ENCODE measurements at places on chromosomes 2 and 18.

GRCh38 chr2:8525582-8526402, 156.1 kb upstream of the ID2 start:
- no peak for DNase-seq

GRCh38 chr2:197435598-197436420, 981 bp upstream of the SF3B1 start:
- DNase-seq, result no peak

GRCh38 chr2:41413813-41414485, 633.9 kb upstream of the PKDCC start:
- no peak for DNase-seq

- DNase-seq, result no peak
Observed at GRCh38 chr2:226031647-226032501, 632.4 kb downstream of the NYAP2 start.

- DNase-seq, result no peak
Observed at GRCh38 chr2:74471332-74472065, 981 bp downstream of the MRPL53 start.

DNA sequence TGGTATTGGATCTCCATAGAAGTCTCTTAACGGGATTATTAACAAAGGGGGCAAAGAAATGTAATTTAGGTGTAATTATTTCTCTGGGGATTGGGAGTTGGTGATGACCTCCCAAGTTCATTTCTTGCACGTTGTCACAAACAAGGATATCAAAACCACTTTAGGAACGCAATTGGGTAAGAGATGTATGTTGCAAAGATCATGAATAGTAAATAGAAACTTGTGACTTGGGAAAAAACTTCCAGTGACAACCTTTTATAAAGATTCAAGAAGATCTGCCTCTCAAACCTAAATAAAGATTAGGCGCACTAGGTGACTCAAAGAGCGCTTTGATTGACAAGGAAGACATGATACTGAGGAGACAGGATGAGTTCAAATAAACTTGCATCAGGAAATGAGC, 127.8 kb upstream of the TRIB2 start:
- DNase-seq, result no peak

- no peak for DNase-seq
Observed at GRCh38 chr2:186757009-186757408, 63.1 kb downstream of the FAM171B start.

DNA sequence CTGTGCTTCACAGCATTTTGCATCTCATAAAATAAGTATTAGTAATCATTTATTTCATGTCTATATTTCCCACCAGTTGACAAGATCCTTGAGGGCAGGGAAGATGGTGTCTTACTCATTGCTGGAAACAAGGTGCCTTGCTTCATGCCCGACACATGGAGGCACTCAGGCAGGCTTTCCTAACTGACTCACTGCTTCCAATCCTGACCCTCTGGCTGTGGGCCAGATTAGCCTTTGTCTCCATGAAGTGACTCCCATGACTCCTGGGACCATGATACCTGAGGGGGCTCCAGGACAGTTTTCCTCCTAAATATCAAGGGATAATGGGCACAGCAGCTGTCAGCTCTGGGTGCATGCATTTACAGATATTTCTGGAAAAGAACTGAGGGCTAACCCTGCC, 275.1 kb downstream of the AGPS start:
- no peak for DNase-seq

GRCh38 chr2:176872406-176872805, 340.2 kb upstream of the HNRNPA3 start:
- no peak for DNase-seq

DNA sequence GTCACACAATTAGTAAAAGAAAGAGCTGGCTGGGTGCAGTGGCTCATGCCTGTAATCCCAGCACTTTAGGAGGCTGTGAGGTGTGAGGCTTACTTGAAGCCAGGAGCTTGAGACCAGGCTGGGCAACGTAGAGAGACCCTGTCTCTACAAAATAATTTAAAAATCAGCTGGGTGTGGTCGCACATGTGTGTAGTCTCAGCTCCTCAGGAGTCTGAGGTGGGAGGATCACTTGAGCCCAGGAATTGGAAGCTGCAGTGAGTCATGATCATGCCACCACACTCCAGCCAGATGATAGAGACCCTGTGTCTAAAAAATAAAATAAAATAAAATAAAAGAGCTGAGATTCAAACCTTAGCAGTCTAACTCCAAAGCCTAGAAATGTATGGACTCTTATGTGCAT, 39.0 kb upstream of the NEDD4L start:
- DNase-seq, result no peak

DNA sequence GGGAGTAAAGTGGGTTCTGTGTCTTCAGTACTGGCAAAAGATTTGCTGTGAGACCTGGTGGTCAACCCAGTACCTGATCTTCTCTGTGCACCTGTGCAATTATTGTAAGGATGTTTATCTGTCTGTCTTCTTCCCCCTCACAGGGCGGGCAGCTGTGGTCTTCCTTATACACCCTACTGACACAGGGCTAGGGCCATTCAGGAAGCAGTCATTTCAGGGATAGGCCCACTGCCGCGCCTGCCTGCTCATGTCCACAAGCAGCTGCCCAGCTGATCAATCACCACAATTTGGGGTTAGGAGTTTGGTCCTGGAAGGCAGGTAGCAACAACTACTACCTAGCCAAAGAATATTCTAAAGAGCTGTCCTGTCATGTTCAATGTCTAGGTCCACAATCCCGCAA, 1.2 kb upstream of the CNNM4 start:
- no peak for DNase-seq

DNA sequence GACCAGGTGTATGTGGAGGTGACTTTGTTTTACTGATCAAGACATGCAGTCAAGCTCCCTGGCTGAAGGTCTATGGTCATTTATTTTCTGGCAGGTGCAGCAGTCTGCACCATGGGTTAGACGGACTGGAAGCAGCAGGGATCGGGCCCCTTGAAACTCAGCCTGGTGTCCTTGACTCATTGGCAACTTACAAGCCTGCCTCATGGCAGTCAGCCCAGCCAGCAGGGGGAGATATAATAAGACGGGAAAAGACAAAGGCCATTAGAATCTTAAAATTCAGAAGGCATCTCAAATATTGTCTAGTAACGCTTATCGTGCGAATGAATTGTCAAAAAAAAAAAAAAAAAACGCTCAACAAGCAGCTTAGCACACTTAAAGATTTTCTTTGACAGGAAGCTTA, 308.2 kb downstream of the EN1 start:
- DNase-seq, result no peak

DNA sequence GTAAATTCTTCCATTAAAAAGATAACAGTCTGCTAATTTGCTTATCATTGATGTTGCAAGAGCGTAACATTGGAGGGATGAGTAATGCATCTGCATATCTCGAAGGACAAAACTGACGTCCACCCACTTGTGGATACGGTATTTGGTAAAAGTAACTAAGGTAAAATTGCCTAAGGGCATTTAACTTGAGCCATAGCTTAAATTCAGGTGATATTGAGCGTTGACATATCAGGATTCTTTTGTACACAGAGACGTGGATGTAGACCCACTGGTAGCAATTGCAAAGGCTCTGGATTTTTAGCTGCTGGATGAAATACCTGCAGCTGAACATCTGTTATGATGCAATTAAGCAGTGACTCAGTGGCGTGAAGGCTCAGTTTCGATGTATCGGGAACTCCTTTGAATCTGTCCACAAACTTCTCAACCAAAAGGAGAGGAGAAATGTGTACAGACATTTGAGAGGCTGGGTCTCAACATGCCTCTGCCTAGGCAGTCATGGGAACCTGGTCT, 119.3 kb downstream of the SPTBN1 start:
- DNase-seq, result no peak

- no peak for DNase-seq
Observed at GRCh38 chr2:201643216-201643890, at the start of gene TMEM237. Gene TMEM237 (minus strand): TSS chr2:201643503. CDS start chr2:201643400, 103 bp downstream.

GRCh38 chr2:165144315-165144714, 59.5 kb downstream of the SCN3A start:
- no peak for DNase-seq

- no peak for DNase-seq
Observed at GRCh38 chr2:13876491-13877037, 756.0 kb upstream of the LRATD1 start.

DNA sequence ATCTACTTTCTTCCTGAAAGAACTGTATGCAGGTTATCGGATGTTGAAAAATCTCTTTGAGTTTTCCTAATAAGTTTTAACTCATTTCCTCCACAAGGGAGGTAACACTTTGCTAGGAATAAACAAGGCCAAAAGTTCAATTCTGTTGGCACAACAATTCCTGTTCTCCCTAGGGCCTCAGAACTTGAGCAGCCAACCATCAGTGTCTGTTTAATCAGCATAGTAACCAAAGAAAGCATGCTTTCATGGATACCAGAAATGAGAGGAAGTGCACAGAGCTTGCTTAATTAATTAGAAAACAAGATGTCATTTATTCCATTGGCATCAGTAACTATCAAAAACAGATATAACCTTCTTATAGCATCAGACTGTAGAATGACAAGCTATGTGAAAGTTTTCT, 503.2 kb upstream of the CNTNAP5 start:
- DNase-seq, result no peak

DNA sequence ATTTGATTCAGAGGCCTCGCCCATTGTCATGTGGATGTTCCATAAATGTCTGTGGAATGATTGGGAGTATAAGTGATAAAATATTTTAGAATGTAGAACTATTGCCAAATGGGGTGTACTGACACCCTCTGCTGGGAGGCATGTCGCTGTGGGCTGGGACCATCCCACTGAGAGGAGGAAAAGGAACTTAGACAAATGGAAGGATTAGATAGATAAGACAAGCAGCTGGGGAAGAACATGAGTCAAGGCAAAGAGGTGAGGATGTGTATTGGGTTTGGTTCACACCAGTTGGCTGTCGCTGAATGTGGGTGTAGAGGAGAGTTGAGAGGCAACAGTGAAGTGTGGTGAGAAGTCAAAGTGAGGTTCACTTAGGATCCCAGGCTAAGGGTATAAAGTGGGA, 4.0 kb downstream of the C2orf74 start:
- no peak for DNase-seq

DNA sequence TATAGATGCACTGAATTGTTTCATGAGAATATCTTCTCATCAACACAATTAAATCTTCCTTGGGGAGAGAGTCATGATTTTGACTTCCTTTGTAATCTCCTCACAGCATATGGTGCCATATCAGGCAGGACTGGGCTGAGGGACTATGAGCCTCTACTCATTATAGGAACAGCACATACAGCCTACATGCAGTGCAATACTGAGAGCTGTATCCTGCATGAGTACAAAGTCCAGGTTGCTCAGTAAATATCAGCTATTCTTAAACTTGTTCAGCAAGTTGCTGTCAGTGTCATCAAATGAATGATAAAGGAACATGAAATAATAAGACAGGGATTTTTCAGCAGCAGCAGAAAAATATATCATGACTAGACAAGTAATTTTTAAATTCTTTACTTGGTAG, 10.8 kb downstream of the DLGAP1 start:
- no peak for DNase-seq

DNA sequence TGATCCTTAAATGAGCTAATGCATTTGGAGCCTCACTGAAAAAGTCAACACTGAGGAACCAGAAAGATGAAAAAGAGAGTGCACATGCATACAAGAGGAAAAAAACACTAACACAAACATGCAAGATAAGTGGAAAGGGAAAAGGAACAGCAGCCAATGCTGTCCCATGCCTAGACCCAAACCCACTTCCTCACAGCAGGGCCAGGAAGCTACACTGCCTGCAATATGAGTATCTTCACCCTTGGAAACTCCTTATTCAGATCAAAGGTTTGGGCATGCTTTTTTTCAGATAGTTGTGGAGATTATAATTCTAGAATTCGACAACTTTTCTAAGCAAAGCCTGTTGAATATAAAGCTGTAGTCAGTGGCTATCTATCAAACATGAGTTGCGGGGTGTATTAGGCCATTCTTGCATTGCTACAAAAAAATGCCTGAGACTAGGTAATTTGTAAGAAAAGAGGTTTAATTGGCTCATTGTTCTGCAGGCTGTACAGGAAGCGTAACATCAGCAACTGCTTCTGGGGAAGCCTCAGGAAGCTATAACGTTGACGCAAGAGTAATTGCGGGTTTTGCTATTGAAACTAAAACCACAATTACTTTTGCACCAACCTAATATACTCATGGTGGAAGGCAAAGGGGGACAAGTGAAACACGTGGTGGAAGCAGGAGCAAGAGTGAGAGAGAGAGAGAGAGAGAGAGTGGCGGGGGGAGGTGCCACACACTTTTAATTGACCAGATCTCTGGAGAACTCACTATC, 138.2 kb downstream of the MBD2 start:
- no peak for DNase-seq

- DNase-seq, result no peak
Observed at GRCh38 chr2:38793511-38793910, 15.5 kb downstream of the GEMIN6 start.

- no peak for DNase-seq
Observed at GRCh38 chr18:38944446-38945024, 1378.9 kb upstream of the CELF4 start.

All from activated naive CD4-positive, alpha-beta T cell (primary cell).